ENCODE measurements at places on chromosomes 5 and 9.

DNA sequence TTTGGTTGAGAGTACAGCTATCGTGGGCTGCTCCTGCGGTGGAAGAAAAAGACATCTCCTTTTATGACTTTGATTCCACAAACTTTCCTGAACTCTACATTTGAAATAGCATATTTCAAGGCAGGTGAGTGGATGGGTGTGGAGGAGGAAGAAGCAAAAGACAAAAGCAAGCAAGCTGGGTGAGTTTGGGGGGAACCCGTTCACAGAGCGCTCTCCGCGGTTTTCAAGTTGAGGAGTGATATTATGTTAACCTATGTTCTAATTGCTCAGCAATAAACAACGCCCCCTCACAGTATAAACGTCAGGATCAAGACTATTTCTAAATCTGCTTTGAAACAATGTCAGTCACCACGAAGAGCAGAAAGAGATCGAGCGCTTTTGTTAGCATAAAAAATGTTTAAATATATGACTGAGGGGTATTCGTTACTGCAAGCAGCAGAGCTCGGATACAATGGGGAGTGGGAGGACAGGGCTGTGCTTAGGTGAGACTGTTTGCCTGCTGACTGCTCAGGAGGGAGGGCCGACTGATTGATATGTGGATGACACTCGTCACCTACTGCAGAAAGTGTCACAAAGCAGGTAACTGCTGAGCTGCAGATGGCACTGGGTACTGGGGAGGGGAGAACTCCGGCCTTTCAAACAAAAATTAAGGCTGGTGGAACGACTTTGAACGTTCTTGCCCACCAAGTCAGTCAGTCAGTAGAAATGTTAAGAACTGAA lies 236.5 kb downstream of the DRD1 start:
- no peak for DNase-seq

- DNase-seq, result no peak
Observed at GRCh38 chr5:149435015-149435376, 55.9 kb upstream of the IL17B start.

DNA sequence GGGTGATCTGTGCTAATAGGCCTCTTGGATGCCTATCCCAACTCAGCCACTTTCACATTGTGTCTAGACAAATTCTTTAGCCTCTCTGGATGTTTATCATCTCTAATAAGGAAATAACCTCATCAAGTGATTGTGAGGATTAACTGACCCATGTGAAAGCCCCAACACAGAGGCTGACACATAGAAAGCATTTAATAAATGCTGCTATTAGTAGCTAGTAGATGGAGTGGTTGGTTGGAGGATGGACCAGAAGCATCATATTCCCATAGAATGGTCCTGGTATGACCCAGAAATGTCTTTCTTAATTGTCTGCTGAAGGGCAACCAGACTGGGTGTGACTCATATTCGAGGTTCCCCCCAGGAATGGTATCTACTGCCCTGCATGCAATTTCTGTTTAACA lies 124.4 kb downstream of the PIK3R1 start:
- no peak for DNase-seq

DNA sequence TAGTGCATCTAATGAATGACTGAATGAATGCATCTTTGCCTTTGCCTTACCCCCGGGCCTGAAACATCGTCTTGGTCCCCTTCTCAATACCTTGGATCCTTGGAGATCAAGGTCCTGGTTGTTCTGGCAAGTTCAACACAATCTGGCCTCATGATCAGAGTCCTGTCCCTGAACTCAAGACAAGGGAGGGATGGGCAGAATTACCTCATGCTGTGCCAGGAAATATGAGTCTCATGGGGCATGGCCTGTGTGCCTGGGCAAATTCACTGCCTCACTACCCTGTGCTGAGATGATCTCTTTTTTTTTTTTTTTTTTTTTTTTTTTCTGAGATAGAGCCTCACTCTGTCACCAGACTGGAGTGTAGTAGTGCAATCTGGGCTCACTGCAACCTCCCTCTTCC lies 630 bp upstream of the BTNL3 start:
- no peak for DNase-seq

DNA sequence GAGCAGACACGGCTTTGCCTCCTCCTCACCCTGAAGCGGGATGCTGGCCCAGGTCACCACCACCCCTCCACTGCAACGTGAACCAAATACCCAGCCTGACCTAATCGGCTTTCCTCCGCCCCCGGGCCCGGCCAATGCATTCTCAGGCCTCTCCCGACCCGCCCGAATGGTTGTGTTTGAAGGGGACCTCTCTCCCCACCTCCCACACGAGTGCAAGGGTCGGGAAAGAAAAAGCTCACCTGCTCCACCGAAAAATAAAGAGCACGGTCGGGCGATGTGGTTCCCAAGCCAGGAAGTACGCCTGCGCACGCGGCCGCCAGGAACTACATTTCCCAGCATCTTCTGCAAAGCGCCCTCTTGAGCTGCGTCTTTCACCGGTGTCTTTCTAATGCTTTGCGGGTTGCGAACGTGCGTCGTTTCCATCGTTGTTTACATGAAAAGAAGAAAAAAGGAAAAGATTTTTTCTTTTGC lies at the start of gene ZNF883:
Gene ZNF883, minus strand, starts transcription at position 282 of the 471 bp plus-strand sequence.
- peak; percentile 74 for DNase-seq
